ENCODE measurements at places on chromosomes 6 and 20.

- DNase-seq = no peak
Observed at GRCh38 chr20:62355516-62355877, 11.6 kb downstream of the LAMA5 start.

GRCh38 chr6:143952060-143952778 is 55.8 kb downstream of the PLAGL1 start:
- no peak for DNase-seq

- DNase-seq = no peak
Observed at GRCh38 chr6:159097256-159097655, 52.5 kb upstream of the TAGAP start.

DNA sequence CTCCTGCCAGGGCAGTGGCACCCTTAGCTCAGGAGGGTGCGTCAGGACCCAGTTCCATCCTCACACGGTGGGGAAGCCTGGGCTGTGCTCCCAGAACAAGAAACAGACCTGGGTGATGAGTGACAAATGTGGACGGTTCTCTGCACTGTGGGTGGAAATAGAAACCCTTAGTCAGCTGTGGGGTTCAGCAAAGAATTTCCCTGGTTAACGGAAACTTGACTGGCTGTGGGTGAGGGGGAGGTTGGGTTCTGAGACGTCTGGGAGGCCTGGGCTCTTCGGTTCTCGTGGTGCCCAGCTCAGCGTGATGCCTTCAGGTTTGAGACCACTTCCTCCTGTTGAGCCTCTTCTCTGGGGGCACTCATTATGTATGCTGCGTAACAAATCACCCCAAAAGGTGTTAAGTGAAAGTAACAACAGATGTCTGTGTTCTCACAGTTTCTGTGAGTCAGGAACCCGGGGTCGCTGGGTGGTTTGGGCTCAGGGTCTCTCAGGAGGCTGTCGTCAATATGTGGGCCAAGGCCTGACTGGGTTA is 53.1 kb upstream of the FAM83D start:
- no peak for DNase-seq

DNA sequence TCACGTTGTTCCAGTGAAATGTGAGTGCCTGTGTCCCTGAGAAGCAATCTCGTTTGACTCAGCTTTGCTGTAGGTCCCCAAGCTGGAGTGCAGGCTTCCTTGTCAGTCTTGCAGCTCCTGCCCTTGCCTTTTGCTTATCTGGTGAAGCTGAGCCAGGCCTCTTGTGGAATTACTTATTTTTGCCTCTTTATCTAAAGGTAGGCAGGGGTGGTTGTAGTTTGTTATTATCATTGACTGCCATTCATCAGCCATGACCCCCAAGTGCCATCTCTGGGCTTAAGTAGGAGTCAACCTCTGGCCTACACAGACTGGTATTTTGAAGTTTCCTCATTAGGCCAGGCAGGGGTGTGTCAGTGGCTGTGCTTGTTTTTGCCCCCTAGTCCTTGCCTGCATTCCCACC is 2.1 kb downstream of the TMEM14B start:
- DNase-seq = no peak

DNA sequence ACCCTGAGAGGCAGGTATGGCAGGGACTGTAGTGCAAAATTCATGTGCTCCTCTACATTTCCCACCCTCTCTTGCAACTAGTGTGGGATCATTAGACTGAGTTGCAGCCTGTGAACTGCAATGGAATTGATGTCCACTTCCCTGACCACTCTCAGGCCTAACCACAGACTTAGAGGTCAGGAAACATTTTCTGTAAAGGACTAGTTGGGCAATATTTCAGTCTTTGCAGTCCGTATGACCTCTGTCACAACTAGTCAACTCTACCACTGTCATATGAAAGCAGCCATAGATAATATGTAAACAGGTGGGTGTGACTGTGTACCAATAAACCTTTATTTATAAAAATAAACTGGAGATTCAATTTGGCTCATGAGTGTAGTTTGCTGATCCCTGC is 134.4 kb upstream of the TOP1 start:
- DNase-seq = no peak

- no peak for DNase-seq
Observed at GRCh38 chr6:72911463-72912155, 289.7 kb downstream of the KCNQ5 start.

DNA sequence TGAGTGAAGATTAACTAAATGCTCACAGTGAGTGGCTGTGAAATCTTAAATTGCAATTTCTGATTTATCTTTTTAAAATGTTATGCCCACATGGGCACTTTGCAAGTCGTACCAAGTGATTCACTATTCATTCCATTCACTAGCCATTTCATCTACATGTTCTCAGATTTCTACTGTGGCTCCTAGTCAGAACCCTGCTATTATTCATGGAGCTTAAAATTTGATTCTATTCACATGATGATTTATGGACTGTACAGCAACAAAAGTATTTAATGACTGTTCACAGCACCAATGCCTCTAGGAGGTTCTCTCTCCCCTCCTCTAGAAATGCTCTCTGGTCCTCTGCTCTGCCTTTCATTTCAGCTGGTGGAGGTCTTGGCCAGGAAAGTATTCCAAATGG is 133.5 kb upstream of the MAP3K7 start:
- DNase-seq = no peak
